ENCODE measurements at places on chromosomes 1 and 21.

DNA sequence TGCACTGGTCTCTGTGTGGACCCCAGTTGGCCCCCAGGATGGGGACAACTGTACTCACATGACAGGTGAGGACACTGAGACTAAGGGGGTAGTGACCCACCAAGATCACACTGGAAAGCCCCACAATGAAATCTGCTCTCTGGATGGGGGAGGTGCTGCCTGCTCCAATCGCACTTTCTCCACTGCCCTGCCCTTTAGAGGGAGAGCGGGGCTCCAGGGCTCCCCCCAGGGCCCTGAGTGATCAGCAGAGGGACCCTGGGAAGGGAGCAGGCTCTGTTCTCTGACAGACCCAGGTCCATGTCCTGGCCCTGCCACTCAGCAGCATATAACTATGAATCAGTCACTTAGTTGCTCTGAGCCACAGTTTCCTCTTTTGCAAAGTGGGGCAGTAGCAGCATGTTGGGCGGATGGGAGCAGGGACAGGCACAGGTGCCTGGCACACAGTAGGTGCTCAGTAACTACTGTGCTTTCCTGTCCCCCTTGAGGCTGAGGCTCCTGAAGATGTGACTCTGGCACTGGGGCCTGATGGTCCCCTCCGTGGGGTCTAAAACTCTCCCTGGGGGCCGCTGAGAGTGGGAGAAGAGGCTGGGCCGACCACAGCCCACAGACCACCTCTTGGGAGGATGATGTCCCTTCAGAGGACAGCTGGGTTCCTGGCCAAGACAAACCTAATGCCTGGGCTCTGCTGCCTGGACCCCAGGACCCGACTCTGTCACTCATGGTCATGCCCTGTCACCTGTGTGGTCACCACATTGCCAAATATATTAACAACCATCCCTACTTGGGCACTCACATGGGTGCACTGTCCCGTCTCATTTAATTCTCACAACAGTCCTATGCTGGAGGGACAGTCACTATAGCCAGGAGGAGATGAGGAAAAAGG is 222.7 kb downstream of the PTPRU start:
- no peak for DNase-seq

GRCh38 chr1:217525773-217526490 is 105.0 kb downstream of the GPATCH2 start:
- no peak for DNase-seq

DNA sequence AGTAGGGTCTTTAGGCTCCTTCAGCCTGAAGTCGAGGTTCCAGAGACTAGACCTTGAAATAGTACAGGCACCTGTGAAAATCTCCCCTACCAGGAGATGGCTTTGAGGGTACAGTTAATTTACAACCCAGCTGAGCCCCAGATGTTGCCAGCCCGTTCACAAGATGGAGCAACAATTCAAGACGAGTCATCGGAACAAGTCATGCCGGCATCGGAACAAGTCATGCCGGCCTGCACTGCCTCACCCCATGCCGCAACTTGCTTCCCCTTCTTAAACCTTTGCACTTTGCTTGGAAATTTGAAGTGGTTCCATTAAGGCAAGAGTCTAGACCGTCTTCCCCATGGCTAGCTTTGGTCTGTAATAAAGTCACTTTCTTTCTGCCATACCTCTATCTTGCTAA is 16.0 kb downstream of the HHAT start:
- DNase-seq = no peak

GRCh38 chr1:55129194-55129728 is 85.9 kb downstream of the USP24 start:
- DNase-seq = no peak

- DNase-seq = no peak
These were observed 83.2 kb downstream of the TM2D1 start for GRCh38 chr1:61641578-61642336.

DNA sequence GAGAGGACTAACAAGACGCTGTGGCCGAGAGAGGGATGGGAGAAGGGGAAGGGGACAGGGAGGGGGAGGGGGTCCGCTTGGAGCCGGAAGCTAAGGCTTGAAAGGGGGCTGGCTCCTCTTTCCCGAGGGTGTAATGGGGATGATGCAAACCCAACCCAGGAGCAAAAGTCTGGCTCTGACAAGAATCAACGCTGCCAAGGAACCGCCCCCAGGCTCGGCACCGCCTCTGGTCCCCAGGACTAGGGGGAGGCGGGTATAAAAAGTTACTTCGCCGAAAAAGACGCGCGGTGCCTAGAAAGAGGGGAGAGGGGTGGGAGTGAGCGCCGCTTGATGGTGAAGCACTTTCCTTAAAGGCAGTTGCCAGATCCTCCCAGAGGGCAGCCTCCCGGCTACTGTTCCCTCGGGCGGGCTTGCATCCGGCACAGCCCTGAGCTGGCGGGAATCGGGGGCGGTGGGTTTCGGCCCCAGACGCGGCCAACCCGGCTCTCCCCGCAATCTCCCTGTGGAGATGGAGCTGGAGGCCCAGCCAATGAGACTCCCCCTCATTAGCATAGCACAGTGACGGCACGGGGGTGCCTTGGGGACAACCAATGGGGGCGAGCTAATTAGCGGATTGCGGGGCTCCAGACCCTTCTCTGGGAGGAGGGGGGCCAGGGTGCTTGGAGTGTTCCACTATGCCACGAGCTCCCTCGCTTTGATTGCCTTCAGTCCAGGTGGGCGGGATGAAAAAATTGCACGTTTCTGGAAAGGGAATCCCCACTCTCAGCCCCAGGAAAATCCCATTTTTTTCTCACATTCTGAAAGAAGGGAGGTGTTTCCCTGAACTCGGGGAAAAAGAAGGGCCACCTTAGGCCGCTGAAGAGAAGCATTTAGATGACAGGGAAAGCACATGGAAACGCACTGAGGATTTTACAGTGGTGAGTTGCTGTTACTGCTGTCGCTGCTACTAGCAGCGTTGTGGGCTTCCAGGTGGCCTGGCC is at the start of gene KCNT2:
TSS of gene KCNT2 (minus strand) at position 51 of the 980 bp plus-strand sequence. CDS start 131 bp downstream, outside the sequence.
- peak; percentile 28 for DNase-seq

DNA sequence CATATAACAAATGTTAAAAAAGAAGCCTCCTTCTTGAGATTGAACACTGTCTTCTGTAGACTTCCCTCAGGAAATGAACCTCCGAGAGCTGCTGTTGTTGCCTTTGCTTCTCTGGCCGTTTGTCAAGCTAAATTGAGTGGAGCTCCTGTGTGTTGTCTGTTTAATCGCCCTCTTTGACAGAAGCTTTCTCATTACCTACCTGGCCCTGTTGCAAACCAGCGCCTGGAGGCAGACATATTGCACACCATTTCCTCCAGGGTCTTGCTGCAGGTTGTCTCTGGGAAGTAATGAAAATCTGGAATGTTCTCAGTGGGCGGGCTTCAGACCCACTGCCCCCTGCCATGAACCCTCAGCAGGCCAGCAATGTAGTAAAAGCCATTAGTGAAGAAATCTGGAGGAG is 83.3 kb downstream of the GABPA start:
- DNase-seq = no peak

DNA sequence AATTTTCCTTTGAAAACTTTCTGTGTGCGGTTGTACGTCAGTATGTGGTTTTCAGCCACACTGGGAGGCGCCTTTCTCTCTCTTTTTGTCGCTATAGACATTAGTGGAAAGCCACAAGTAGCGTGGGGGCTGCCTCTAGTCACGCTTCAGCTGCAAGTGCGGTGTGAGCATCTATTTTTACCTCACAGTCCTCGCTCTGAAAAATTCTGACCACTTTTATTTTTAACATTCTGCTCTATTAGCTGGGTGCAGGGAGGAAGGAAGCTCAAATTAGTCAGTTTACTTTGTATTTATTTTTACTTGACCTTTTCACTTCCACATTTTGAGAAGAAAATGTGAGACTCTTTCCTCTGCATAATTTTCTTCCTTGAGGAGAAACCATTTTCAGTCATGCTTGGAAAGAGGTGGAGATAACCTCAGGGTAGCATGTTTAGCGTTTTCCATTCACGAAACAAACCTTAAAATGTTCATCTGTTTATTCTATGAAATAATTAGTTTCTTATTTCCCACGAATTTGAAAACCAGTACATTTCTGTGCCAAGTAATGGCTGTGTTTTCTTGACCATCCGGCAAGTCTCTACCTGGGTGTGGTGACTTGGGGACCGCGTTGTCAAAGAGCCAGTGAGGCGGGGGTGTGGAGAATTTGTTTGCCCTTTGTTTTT is 35.6 kb downstream of the ADARB1 start:
- no peak for DNase-seq

DNA sequence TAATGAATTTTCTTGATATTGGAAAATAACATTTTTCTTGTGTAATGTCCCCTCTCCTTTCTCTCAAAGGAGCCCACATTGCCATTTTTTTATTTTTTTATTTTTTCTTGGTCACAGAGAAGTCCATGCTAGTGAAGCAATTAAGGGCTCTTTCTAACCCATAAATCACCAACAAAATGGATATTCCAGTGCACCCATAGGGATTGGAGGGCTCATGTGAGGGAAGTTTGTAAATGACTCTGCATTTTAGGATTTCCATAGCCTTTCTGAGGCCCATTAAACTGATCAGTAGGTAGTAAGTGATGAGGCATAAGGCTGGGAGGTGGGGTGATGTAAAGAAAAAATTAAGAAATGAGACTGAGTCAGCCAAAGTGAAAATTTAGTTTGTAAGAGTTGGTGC is 55.9 kb upstream of the JAK1 start:
- no peak for DNase-seq

- DNase-seq = peak; percentile 35
These were observed 308.2 kb downstream of the BRINP3 start for GRCh38 chr1:190169311-190170067.

- DNase-seq = peak; percentile 26
These were observed 135.9 kb downstream of the TM2D1 start for GRCh38 chr1:61588736-61589672.

GRCh38 chr1:54227891-54228310 is 27.9 kb downstream of the MRPL37 start:
- no peak for DNase-seq

GRCh38 chr21:36381841-36382589 is 3.2 kb upstream of the CHAF1B start:
- DNase-seq = no peak

GRCh38 chr1:203511513-203511912 is 17.6 kb downstream of the OPTC start:
- no peak for DNase-seq

DNA sequence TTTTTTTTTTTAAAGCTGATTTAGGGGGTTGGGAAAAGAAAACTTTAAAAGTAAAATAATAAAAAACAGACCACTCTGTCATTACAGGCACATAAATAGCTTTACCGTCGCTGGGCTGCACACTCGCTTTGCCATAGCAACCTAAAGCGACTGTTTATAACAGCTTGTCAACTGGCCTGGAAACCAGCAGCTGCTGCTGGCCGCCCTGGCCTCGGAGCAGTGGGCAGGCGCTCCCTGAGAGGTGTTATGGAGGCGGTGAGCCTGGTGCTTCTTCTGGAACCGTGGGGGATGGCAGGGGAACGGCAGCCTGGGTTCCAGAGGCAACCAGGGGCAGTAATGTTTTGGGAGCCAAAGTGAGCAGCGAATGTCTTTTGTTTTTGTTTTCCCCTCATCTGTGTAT is 45.7 kb downstream of the ATP2B4 start:
- no peak for DNase-seq

DNA sequence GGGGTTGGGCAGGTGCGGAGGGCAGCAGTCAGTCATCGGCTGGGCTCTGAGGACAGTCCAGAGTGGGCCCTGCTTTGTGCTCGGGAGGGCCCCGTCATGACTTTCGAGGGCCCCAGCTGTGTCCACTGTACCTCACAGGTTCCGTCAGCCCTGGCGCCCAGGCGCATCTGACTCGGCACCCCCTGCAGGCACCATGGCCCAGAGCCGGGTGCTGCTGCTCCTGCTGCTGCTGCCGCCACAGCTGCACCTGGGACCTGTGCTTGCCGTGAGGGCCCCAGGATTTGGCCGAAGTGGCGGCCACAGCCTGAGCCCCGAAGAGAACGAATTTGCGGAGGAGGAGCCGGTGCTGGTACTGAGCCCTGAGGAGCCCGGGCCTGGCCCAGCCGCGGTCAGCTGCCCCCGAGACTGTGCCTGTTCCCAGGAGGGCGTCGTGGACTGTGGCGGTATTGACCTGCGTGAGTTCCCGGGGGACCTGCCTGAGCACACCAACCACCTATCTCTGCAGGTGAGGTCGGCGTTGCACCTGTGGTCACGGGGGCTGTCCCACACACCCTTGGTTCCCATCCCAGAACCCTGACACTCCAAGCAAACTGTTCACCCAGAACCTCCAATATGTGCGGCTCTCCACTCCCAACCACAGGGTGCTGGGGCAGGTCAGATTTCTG is 7.8 kb downstream of the PODN start:
- DNase-seq = no peak

GRCh38 chr1:246497331-246497915 is 9.7 kb downstream of the SMYD3 start:
- DNase-seq = peak; percentile 28

DNA sequence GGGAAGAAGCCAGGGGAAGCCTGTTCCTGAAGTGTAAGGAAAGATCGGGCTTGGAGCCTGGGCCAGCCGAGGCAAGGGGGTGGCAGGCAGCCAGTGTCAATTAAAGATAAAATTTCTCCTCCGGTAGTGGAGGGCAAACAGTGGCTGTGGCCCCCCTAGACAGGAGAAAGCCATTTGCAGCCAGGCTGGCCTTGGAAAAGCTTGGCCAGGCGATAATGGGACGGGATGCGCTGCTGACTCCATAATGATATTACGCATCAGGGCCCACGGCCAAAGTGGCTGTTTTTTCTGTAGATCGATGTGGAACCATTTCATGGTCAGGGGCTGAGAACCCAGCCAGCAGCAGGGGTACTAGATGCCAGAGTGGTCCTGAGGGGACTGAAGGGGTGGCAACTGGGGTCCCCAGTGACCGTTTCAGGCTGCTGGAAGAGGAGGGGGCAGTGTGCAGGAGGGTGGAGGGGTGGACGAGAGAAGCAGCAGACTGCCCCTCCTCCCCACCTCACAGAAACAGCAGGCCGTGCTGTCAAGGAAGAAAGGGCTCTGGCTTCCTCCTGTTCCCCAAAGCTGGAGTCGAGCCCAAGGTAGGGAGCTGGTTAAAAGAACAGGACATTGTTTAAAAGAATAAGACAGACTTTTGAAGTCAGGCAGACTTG is 25.2 kb downstream of the KCNC4 start:
- no peak for DNase-seq

DNA sequence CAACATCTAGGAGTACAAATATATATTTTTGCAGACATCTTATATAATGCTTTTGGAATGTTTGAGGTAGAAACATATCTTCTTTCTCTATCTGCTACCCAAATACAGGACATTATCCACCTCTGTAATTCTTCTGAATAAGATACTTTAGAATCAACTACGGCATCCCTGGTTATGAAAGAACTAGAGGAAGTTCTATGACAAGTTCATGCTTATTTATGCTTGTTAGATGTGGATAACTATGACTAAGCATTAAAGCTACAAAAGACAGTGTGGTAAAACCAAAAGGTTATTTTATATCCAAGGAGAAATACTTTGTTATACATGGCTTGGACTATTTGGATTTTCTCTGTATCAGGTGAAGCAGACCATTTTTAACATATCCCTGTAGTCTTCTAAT is 894.0 kb downstream of the KCNT2 start:
- peak; percentile 17 for DNase-seq

GRCh38 chr1:172176206-172176605 is 244.3 kb upstream of the C1orf105 start:
- no peak for DNase-seq

DNA sequence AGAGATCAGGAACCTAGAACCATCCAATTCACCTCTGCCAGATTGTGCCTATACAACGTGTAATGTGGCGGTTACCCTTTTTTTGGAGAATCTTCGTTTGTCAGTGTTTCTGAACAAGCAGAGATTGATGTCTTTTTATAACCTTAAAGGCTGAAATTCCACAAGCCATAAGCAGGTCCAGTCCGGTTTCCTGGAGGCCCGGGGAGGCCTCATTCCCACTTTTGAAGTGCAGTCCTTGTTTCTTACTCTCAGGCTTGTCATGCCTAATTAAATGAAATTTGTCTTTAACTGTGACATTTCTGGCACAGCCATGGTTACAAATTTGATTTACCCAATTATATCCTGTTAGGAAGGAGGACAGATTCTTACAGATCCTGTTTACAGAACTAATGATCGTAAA is 27.8 kb downstream of the ZNF362 start:
- no peak for DNase-seq

Measured in fibroblast of skin of left biceps (primary cell).